ENCODE measurements at places on chromosomes 12 and 14. TPM values are rescaled to one million over a fixed set of nuclear protein-coding genes. Genes with fewer than 3 reads are reported as not detected.

Gene CIDEB
- 17.5 TPM for total RNA-seq

Gene KRT85
- total RNA-seq: 0.27 TPM

Gene OTX2
- total RNA-seq: 538 TPM

Gene CMA1
- total RNA-seq: not detected

Gene SAMD4A
- 34.7 TPM for total RNA-seq

Gene KRT2
- not detected for total RNA-seq

Gene P2RX2
- total RNA-seq: not detected

Gene FAM90A1
- 0.16 TPM for total RNA-seq

Gene RILPL2
- total RNA-seq: 2.8 TPM

Gene SERPINA9
- not detected for total RNA-seq

Gene HPD
- 0.77 TPM for total RNA-seq

Gene STAC3
- 55.6 TPM for total RNA-seq

Gene IFT81
- total RNA-seq: 54.5 TPM
